ENCODE measurements at places on chromosomes 5 and 9.

GRCh38 chr9:36748322-36748899, 175.7 kb downstream of the MELK start:
- peak; percentile 16 for DNase-seq

GRCh38 chr9:78724896-78725295, 428.0 kb downstream of the PSAT1 start:
- no peak for DNase-seq

- DNase-seq: no peak
Observed at GRCh38 chr9:101455656-101456240, 20.2 kb upstream of the ALDOB start.

DNA sequence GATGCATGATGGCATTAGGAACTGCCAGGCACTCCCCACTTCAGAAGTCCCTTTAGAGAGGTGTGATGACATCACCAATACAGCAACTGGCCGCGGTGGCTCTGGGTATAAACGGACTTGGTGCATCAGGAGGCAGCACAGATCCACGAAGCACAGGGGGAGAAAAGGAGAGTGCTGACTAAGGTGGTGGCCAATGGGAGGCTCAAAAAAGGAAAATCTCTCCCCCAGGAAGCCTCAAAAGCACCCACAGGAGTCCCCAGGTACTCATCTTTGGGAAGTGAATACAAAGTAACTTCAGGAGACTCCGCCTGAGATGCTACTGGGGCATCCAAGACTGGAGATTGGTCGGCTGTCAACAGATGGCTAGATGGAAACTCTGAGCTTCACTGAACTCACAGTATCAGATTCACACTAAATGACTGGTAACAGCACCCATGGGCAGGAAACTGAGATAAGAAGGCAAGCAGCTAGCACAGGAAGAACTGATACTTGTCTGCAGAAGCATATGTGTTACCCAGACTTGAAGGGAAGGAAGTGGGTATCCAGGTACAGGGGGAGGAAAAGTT, 7.6 kb downstream of the TTC39B start:
- peak; percentile 73 for DNase-seq

- DNase-seq: no peak
Observed at GRCh38 chr5:143992496-143992895, 178.0 kb downstream of the YIPF5 start.

GRCh38 chr5:593511-593910, 18.6 kb upstream of the CEP72 start:
- no peak for DNase-seq

DNA sequence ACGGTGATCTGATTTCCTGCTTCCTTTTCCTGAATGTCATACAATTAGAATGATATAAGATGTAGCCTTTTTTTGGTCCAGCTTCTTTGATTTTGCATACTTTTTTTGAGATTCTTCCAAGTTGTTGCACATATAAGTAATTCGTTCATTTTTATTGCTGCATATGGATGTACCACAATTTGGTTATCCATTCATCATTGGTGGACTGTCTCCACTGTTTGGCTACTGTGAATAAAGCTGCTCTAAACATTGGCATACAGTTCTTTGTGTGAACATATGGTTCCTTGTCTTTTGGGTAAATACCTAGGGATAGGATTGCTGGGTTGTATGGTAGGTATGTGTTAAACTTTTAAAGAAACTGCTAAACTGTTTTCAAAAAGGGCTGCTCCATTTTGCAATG, 52.6 kb downstream of the OR1J1 start:
- no peak for DNase-seq
